NCI-H187 treated with DMSO at 0.1 percent for 48 hours (cell line): ENCODE measurements at places on chromosomes 3 and 15.

DNA sequence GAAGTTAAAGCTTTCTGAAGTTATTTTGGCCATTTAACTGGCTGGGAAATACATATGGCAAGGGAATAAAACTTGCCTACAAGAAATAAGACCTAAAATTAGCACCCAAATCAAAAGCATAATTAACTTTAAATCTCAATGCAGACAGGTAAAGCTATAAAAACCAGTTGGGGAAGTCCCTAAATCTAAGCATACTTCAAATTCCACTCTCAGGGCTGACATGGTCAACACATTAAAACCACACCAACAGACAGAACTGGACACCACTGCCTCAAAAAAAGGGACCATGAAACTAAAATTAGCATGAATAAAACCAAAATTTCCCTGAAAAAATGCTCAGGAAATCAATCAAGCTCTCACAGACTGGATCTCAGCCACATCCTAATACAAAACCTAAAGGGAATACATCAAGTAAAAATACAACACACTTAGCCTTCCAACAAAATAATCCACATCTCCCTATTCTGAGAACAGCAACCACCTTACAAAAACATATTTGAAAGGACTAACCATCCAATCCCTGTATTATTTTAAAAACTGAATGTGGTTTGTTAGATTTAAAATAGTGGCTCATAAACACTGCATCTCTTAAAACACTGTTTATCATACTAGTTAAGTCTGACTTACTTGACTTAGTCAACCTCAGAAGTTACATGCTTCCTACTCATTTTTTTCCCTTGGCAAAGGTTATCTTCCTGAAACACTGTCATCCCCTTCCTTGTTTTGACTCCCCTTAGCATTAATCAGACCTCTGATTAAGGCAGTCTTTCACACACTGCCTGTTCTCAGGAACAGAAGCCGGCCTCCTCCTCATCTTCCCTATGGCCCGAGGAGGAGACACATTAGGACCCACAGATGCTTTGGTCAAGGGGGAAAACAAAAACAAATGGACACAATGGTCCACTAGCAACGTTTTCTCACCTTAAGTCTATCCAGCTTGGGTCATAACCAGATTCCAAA, 8.3 kb downstream of the TRA2B start:
- DNase-seq = no peak

DNA sequence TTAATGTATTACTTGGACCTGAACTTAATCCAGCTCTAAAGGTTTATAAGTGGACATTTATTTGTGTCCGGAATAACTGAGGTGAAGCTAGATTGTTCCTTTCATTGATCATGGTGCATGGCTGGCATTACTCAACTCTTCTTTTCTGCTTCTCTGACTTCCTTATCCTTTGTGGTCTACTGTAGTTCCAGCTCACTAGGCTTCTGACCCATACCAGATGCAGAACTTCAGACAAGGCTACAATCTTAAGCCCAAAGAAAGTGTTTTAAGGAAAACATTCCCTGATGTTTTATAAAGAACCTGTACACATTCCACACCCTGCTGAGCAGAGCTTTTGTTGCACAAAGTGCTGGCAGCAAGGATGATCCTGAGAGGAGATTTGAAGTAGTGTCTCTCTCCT, 250.8 kb upstream of the TGFBR2 start:
- DNase-seq = no peak

DNA sequence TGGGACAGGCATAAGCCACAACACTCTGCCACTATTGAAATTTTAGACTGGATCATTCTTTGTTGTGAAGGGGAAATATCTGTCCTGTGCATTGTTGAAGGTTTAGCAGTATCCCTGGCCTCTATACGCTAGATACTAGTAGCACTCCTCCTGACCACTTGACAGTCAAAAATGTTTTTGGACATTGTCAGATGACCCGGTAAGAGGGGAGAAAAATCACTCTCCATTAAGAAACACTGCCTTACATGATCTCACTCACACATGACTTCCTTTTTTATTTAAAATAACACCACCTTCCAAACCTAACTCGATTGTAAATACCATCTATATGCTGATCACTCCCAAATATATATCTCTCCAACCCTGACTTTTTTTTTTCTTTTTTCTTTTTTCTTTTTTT, 15.3 kb upstream of the HLTF start:
- no peak for DNase-seq

- no peak for DNase-seq
Measured at GRCh38 chr3:149470381-149470780, 4.1 kb upstream of the TM4SF4 start.

DNA sequence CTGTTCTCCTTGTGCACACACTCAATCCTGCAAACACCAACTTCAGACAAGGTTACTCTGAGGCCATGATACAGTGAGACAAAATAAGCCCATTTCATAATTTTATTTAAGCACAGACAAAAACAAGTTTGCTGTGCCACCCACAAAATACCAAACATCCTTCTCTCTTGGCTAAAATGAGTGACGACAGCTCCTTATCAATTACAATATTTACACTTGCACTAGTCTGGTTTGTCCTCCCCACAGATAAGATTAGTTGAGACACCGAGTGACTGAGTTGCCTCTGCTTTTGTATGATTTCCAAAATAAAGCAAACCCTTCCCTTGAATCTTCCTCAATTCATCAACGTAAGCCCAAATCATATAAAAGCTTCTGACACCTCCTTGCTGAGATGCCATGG, 233.5 kb upstream of the ATP10A start:
- no peak for DNase-seq

DNA sequence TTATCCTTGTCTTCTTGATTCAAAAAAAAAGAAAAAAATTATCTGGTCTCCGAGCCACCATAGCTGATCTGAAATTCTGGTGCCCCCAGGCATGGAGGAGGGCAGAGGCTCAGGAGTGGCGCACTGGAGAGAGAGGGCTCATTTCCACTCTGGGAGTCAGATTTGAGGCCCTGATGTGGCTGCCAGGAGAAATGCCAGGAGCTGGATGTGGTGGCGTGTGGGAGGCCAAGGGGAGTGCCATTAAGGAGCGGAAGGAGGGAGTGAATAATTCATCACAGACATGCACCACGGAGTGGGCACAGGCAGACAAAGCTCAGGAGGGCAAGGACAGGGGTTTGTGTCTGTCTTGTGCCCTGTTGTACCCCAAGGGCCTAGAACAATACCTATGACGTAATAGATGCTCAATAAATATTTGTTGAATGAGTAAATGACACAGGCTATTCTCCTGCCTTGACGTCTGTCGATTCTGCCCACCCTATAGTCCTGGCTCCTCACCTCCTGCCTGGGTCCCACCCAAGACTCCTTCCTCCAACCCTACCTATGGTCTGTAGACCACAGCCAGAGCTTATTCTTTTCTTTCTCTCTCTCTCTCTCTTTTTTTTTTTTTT, 12.0 kb upstream of the GRIP2 start:
- DNase-seq = no peak

- no peak for DNase-seq
Measured at GRCh38 chr15:34757262-34757661, 2.5 kb upstream of the GJD2 start.

- no peak for DNase-seq
Measured at GRCh38 chr15:92714077-92714476, 58.5 kb upstream of the FAM174B start.

DNA sequence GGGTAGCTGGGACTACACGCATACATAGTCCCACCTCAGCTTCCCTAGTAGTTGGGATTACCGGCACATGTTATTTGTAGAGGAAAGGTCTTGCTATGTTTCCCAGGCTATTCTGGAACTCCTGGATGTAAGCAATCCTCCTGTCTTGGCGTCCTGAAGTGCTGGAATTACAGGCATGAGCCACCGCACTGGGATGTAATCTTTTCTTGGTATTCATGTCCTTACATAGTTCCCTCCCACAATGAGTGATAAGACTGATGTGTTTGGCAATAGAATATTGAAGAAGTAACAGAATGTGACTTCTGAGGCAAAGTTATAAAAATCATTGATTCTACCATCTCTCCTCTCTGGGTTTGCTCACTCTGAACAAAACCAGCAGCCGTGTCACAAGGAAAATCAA, 22.7 kb upstream of the ALCAM start:
- no peak for DNase-seq

DNA sequence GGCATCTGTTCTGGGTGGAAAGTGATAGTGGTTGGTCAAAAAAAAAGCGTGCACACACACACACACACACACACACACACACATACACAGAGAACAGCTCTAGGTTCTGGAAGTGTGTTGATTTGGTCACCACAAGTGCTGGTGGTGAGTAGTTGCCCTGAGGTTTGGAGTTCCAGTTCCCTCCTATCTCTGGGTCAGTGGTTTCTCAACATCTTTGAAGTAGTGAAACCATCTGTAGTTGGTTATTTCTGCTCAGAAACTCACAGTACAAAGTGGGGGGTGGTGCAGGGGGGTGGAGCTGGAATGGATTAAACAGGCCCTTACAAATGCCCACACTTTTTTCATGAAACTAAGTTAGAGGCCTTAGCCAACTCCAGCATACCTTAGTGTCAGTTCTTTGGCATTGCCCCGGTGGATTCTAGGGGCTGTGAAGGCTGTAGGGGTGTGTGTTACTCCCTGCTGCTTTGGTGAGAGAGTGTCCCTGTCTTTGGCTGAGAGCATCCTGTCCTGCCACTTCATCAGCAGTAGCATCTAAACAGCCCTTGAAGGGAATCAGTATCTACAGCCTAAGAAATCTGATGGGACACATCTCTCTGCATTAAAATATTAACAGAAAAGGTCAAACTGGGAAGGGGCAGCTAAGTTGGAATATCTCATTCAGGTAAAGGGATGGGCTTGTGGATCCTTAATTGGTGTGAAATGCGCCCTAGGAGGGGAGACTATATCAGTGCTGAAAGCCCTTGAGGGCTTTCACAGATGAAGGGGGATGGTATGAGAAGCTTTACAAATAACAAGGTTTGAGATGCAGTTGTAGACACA, 20.6 kb downstream of the SMAD3 start:
- DNase-seq = no peak

- DNase-seq = no peak
Measured at GRCh38 chr3:132730891-132731580, 8.8 kb upstream of the NPHP3 start.

- no peak for DNase-seq
Measured at GRCh38 chr3:133531981-133532380, 41.5 kb upstream of the CDV3 start.

DNA sequence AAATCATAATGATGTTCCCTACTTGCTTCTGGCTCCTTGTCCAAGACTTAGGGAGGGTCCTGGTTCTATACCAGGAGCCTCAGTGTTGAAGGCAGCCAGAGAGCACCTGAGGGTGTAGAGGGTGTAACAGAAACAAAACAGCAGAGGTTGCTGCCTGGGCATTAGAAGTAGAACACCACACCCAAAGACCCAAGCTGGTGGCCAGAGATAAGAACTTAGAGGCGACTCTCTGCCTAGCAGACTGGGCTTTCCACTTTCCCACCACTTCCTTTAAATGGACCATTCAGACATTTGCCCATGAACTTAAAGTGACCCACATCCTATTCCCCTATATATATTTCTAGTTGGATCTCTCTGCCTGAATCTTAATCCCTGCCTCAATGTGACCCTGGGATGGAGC, 189.8 kb downstream of the KLF13 start:
- no peak for DNase-seq

GRCh38 chr3:108838436-108838835, 15.8 kb downstream of the TRAT1 start:
- DNase-seq = no peak

- DNase-seq = no peak
Measured at GRCh38 chr3:193301433-193301832, 60.4 kb downstream of the PLAAT1 start.

DNA sequence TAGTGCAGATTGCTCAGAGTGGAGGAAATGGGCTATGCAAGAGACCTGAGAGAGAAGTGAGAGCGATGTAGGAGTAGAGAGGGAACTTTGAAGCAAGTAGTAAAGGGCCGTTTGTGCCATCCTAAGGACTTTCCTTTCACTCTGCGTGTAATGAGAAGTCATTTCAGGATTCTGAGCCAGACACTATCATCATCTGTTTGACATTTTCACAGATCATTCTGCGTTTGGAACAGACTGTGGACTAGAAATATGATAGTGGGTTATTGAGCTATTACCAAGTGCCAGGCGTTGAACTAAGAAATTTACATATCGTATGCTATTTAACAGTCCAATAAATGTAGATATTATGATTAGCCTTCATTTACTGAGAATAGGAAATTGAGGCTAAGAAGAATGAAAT, 150.0 kb upstream of the ROBO2 start:
- no peak for DNase-seq

GRCh38 chr15:81301815-81302399, 22.0 kb downstream of the STARD5 start:
- DNase-seq = no peak

DNA sequence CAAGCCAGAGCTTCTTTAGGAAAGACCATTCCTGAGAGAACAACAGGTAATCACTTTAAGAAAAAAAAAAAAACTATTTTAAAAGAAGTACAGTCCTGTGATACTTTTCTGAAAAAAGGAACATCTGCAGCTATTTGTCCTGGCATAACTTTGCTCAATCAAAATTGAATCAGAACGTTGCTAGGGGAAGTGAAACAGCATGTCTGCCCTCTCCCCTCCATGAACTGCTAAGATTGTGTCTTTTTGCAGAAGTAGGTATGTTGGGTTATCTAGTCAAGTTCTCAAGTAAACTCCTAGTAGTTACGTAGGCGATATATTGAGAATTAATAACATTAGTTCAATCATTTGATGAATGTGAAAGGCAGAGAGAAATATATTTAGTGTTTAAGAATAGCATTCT, 1013.3 kb downstream of the TUSC7 start:
- no peak for DNase-seq

GRCh38 chr3:14210290-14210688, 31.7 kb downstream of the LSM3 start:
- DNase-seq = no peak

- DNase-seq = no peak
Measured at GRCh38 chr15:72222393-72222792, 8.6 kb downstream of the PKM start.

DNA sequence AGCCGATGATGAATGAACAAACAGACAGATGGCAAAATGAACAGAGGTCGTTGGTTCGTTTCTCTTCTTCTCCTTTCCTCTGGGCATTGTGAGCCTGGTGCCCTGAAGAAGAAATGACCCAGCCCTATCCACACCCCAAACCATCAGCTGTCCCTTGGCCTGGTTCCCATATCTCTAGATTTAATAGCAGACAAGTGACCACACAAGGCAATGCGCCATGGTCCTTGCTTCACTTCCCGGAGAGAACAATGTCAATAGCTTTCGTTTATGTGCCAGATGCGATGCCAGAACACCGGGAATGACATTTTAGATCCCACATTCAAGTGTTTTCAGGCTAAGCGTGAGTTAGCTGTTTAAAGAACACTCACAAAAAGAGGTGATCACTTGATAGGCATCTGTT, 17.7 kb downstream of the POC1A start:
- DNase-seq = no peak
